ENCODE measurements at places on chromosomes 2 and 18. TPM values are rescaled to one million over a fixed set of nuclear protein-coding genes. Genes with fewer than 3 reads are reported as not detected.

DNA sequence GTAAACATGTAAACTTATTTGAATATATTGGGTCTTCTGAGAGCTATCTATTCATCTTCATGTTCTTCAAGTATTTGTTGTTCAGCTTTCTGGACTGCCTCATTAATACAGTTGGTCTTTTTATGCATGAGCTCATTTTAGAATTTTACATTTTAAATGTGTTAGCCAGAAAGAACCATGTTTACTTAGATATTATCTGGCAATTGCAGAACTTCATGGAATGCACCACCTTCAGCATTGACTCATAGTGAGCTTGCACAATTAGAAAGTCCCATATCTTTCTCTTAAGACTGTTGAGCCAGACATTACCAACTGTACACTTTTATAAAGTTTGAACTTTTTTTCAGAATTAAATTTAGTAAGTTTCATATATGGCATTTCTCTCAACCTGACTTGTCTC is 536.7 kb downstream of the RIT2 start:
- H3K4me3 ChIP-seq: no peak overlapping the region
- no peak overlapping the region for H3K27ac ChIP-seq

DNA sequence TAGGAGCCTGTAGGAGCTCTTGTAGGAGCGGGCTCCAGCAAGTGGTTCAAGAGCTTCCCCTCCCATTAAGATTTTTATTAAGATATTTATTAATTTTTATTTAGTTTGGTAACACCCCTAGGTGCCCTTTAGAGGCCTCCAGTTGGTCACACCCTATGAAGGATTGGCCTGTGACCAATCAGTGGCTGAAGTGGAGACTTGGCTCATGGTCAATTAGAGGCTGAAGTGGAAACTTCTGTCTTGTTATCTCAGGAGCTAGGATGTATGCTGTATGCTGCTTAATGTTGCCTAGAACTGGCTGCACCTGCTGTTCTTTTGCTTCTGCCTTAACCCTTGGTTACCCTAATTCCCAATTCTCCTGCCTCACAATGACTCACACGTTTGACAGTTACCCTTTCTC is 48.7 kb downstream of the DHRS9 start:
- no peak for DNase-seq
- no peak overlapping the region for H3K27ac ChIP-seq
- H3K4me1 ChIP-seq: peaks cover 20% of the 10 kb centered on the region
- no peaks in the 10 kb centered on the region for H3K36me3 ChIP-seq
- H3K27me3 ChIP-seq: no peaks in the 10 kb centered on the region

DNA sequence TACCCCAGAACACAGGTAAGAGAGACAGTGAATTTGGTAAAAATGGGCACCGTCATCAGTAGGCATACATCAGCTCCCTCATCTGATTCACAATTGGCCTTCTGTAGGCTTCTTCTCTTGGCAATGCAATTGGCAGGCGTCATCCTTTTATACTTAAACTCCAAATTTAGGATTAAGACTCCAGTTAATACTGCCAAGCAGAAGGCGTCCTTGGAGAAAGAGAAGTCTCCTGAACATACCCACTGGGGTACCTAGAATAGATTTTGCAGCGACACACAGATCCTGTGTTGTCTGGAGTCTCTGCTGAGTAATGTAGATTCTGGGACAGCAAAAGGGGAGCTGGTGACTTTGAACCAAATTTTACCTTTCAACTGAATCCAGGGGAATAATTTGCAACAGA is 592 bp upstream of the METAP1D start:
- peak overlapping the region; percentile 51 for H3K4me3 ChIP-seq
- H3K36me3 ChIP-seq: no peaks in the 10 kb centered on the region
- no peak for DNase-seq
- H3K27me3 ChIP-seq: peaks cover 51% of the 10 kb centered on the region

- no peak overlapping the region for H3K4me3 ChIP-seq
- no peak for DNase-seq
- no peaks in the 10 kb centered on the region for H3K27me3 ChIP-seq
- no peaks in the 10 kb centered on the region for H3K36me3 ChIP-seq
- H3K4me1 ChIP-seq: no peaks in the 10 kb centered on the region
- no peak overlapping the region for H3K27ac ChIP-seq
Measured at GRCh38 chr2:67459761-67460160, 62.6 kb downstream of the ETAA1 start.

DNA sequence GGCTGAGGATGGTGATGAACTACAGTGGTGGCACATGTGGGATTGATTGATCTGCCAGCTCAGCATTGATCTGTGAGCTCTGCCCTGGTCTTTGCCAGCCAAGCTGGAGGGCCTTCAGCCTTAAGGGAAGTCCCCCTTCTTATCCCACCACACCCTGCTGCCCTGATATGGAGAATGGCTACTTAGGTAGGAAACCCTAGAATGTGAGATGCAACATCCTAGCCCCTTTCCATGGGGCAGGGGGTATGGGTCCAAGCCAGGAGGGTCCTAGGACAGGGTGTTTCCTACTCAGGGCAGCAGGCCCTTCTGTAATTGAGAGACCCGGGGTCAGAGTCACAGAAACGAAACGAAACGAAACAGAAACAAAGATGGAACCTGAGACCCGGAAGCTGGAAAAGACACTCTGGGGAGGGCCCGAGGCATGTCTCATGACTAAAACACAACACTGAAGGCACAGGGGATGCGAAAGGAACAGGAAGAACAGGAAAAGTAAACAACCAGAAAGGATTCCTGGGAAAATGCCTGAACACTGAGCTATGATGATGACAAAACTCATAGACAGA is 16.9 kb upstream of the SULT1C2 start:
- no peaks in the 10 kb centered on the region for H3K27me3 ChIP-seq
- no peak overlapping the region for H3K4me3 ChIP-seq
- H3K27ac ChIP-seq: no peak overlapping the region
- no peak for DNase-seq

DNA sequence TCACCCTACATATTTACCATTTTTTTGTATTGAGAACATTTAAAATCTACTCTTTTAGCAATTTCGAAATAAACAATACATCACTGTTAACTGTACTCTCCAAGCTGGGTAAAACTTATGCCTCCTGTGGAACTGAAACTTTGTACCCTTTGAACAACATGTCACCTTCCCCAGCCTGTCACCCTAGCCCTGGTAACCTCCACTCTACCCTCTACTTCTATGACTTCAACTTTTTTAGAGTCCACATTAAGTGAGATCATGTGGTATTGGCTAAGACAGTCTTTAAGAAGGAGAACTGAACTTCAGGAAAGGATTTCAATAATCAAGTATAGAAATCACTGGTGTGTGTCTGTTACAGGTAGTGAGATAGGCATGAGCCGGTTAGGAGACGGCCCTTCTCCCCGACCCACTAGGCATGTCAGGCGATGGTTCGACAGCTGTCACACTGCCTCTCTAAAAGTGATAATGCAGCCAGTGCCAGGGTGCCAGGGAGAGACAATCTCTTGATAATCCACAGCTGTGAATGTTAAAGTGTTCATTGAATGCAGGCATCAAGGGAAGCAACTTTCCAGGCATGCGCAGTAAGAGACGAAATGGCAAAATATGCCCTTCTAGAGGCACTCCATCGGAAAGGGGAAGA is 74.6 kb upstream of the RNF152 start:
- no peaks in the 10 kb centered on the region for H3K27me3 ChIP-seq
- no peak for DNase-seq
- H3K27ac ChIP-seq: no peak overlapping the region
- H3K4me1 ChIP-seq: no peaks in the 10 kb centered on the region
- no peak overlapping the region for H3K4me3 ChIP-seq

DNA sequence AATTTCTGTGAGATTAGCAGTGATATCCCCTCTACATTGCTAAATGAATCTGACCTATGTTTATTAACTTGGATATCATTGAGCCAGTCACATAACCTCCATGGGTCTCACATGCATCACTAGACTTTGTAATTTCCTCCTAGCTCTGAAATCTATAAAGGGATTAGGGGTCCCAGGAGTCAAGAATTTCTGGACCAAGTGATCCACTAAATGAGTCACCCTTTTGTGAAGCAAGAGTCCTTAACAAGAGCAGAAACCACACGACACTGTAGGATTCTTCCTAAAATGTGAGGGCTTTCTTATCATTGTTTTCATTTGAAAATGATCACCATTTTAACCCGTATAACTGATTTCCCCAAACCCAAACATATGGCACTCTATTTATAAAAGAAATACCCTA is 90.3 kb downstream of the DHRS9 start:
- no peak overlapping the region for H3K4me3 ChIP-seq
- DNase-seq: no peak
- no peak overlapping the region for H3K27ac ChIP-seq
- H3K36me3 ChIP-seq: no peaks in the 10 kb centered on the region
- no peaks in the 10 kb centered on the region for H3K4me1 ChIP-seq

GRCh38 chr2:222733846-222734702 is 62.6 kb downstream of the MOGAT1 start:
- no peaks in the 10 kb centered on the region for H3K4me1 ChIP-seq
- H3K4me3 ChIP-seq: no peak overlapping the region
- no peak overlapping the region for H3K27ac ChIP-seq
- no peaks in the 10 kb centered on the region for H3K36me3 ChIP-seq
- DNase-seq: no peak

DNA sequence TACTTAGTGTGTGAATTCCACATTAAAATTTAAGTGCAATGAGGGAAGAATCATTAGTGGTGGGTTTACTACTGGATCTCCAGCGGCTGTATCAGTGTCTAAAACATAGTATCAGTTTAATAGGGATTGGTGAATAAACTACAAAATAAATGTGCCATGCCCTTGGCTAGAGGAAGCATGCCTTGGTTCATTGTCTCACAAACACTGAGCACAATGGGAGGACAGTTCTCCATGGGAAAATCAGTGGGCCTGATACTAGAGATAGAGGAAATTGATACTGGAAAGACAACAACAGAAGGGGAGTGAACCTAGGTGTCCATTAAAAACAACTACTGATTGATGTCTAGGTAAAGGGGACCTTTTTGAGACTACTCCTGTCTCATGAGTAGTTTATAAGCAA is 971.6 kb downstream of the SUCLG1 start:
- no peaks in the 10 kb centered on the region for H3K4me1 ChIP-seq
- no peak overlapping the region for H3K4me3 ChIP-seq
- no peaks in the 10 kb centered on the region for H3K27me3 ChIP-seq

- H3K4me1 ChIP-seq: peaks cover 52% of the 10 kb centered on the region
- H3K36me3 ChIP-seq: no peaks in the 10 kb centered on the region
- H3K27ac ChIP-seq: no peak overlapping the region
- no peaks in the 10 kb centered on the region for H3K27me3 ChIP-seq
- no peak overlapping the region for H3K4me3 ChIP-seq
- DNase-seq: peak; percentile 37
Measured at GRCh38 chr2:16408331-16409005, 257.2 kb downstream of the CYRIA start.

GRCh38 chr2:224584785-224585210 is 365 bp downstream of the CUL3 start:
- H3K4me1 ChIP-seq: peaks cover 23% of the 10 kb centered on the region
- peak overlapping the region; percentile 98 for H3K27ac ChIP-seq
- H3K4me3 ChIP-seq: peak overlapping the region; percentile 90
- H3K27me3 ChIP-seq: no peaks in the 10 kb centered on the region

GRCh38 chr2:121358291-121358690 is 73.3 kb upstream of the TFCP2L1 start:
- no peak overlapping the region for H3K4me3 ChIP-seq
- no peaks in the 10 kb centered on the region for H3K4me1 ChIP-seq
- no peaks in the 10 kb centered on the region for H3K27me3 ChIP-seq
- DNase-seq: no peak
- no peak overlapping the region for H3K27ac ChIP-seq

- no peak overlapping the region for H3K27ac ChIP-seq
- no peaks in the 10 kb centered on the region for H3K36me3 ChIP-seq
- no peak for DNase-seq
- no peak overlapping the region for H3K4me3 ChIP-seq
Measured at GRCh38 chr18:37289423-37289822, 276.2 kb downstream of the CELF4 start.

- no peak within 1 kb of the TSS for H3K27ac ChIP-seq
- H3K4me3 ChIP-seq: no peak within 1 kb of the TSS
- H3K36me3 ChIP-seq: no peaks in the 10 kb centered on the region
- DNase-seq: no peak
- H3K4me1 ChIP-seq: no peaks in the 10 kb centered on the region
Measured at GRCh38 chr2:131475831-131476230, at the start of gene TUBA3D. TSS of gene TUBA3D (plus strand) at chr2:131476119. CDS start at chr2:131476200, 81 bp downstream.

DNA sequence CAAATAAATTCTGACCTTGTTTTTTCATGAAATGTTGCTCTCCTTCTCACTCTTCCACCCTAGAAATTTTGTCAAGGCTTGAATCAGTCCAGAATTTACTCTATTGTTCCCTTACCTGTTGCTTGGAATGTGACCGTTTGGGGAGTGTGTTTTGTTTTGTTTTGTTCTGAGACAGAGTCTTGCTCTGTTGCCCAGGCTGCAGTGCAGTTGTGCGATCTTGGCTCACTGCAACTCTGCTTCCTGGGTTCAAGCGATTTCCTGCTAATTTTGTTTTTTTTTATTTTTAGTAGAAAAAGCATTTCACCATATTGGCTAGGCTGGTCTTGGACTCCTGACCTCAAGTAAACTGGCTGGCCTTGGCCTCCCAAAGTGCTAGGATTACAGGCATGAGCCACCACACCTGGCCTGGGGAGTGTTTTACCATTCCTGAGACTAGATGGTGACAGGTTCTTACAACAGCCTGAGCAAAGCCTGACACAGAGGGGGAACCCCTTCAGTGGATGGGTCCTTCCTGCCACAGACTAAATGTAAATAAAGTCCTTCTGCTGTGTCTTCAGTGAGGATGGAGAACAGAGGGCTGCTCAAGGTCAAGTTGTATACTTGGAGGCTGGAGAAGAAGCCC is 52.0 kb downstream of the HAUS1 start:
- H3K27ac ChIP-seq: no peak overlapping the region
- no peaks in the 10 kb centered on the region for H3K36me3 ChIP-seq
- no peak for DNase-seq
- peaks cover 13% of the 10 kb centered on the region for H3K4me1 ChIP-seq
- H3K4me3 ChIP-seq: no peak overlapping the region
- no peaks in the 10 kb centered on the region for H3K27me3 ChIP-seq

GRCh38 chr18:422966-423365 is 77.5 kb downstream of the COLEC12 start:
- no peaks in the 10 kb centered on the region for H3K27me3 ChIP-seq
- H3K27ac ChIP-seq: no peak overlapping the region
- H3K4me3 ChIP-seq: no peak overlapping the region
- peaks cover 16% of the 10 kb centered on the region for H3K4me1 ChIP-seq
- DNase-seq: no peak

GRCh38 chr2:105904938-105905337 is 160.2 kb downstream of the NCK2 start:
- H3K4me3 ChIP-seq: no peak overlapping the region
- no peaks in the 10 kb centered on the region for H3K4me1 ChIP-seq
- H3K27ac ChIP-seq: no peak overlapping the region

GRCh38 chr18:59502274-59503175 is 143.5 kb upstream of the LMAN1 start:
- peaks cover 19% of the 10 kb centered on the region for H3K4me1 ChIP-seq
- H3K27me3 ChIP-seq: no peaks in the 10 kb centered on the region
- DNase-seq: peak; percentile 80
- peak overlapping the region; percentile 8 for H3K27ac ChIP-seq
- no peaks in the 10 kb centered on the region for H3K36me3 ChIP-seq
- no peak overlapping the region for H3K4me3 ChIP-seq

The CHAC2 gene
- polyA plus RNA-seq: 4.1 TPM

The EPB41L3 gene
- polyA plus RNA-seq: 316 TPM

The FEV gene
- not detected for polyA plus RNA-seq

The SKA1 gene
- polyA plus RNA-seq: 18.3 TPM

The BARD1 gene
- polyA plus RNA-seq: 9.9 TPM

The IL1F10 gene
- not detected for polyA plus RNA-seq

The LCT gene
- polyA plus RNA-seq: 0.10 TPM

The FAM237A gene
- polyA plus RNA-seq: not detected

The ZBTB7C gene
- 2.3 TPM for polyA plus RNA-seq

The KIF1A gene
- polyA plus RNA-seq: 4.3 TPM

The GKN1 gene
- polyA plus RNA-seq: not detected

The IL36RN gene
- polyA plus RNA-seq: not detected

The REG3A gene
- 0.70 TPM for polyA plus RNA-seq

The PROC gene
- polyA plus RNA-seq: not detected

The KYNU gene
- 0.75 TPM for polyA plus RNA-seq
